GM12891 (cell line): ENCODE measurements at places on chromosomes 2 and 18.
A peak's percentile ranks its signal among the peaks of the same experiment; 100 is the strongest.

- no peak for DNase-seq
These were observed 21.9 kb downstream of the CHMP3 start for GRCh38 chr2:86541334-86541733.

- DNase-seq, result no peak
These were observed 24.3 kb downstream of the HEATR5B start for GRCh38 chr2:37059841-37060240.

- DNase-seq, result no peak
These were observed 111.5 kb downstream of the GALNT3 start for GRCh38 chr2:165682546-165682945.

DNA sequence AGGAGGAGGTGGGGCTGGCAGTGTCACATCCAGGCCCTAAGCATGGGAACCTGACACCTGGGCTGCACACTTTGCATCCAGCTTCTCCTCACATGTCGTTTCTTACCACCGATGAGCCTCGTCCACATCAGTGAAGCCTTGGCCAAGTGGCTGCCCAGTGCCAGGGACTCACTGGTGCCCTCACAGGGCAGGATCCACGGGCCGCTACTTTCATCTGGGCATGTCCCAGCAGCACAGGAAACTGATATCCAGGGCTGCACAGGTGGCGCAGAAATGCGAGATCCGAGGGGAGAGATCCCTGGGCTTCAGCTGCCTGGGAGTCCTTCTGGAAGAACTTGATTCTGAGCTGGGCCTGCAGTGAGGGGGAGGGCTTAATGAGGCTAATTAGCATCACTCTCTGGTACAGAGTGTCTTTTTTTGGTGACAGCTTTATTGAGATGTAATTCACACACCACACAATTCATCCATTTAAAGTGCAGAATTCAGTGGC is 291.6 kb upstream of the HDAC4 start:
- no peak for DNase-seq

DNA sequence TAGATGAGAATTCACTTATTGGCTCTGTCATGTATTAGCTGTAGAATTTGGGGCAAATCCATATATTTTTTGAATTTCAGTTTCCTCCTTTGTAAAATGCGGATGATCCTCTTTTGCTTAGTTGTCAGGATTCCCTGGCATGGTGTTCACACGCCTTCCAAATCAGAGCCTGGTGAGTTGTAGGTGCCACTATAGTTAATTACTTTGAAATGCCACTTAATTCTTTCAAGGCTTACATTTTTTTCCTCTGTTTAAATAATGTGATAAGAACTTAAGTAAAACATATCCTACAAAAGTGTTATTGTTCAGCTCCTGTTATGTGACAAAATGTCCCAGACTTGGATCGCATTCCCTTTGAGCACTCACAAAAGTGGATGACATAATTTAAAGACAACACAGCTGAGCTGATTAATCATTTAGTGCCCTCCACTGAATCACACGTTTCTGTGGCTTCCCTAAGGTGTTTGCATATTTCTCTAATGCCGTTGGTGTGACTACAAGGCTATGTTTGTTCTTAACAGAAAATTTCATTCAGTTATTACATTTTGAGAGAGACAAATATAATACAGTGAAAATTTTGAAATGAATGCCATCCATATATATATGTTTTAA is 471.2 kb upstream of the CHST9 start:
- no peak for DNase-seq

DNA sequence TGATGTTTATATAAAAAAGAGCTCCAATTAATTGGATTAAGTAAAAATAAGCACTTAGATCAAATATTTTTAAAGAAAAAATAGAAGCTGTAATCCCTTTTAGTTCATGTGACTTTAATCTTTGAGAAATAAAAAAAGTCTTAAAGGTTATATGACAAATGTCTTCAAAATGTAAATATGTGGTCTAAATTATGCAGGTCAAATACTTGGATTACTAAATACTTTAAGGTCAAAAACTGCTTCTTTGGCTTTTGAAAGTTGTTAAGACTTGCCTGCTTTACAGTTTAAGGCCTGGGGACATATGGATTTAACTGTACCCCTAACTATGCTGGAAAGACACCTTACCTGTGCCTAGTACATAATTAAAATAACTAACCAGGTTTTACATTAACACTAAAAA is 15.5 kb upstream of the PDK1 start:
- no peak for DNase-seq

DNA sequence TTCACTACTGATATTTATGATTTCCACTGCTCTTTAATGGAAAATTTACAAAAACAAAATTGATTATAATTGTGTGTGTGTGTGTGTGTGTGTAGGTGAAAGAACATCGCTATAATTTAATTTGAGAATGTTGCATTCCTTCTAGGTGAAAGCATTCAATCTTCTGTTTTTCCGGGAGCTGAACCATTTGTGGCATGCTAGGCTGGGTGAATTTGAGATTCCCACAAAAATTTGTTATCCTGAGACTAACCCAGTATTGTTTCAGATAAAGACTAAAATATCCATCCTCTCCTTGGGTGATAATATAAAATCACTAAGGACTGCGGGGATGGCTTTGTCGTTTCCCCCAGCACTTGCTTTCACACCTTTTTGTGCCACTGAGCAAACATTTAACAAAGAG is 911.2 kb upstream of the PIK3C3 start:
- DNase-seq, result no peak

DNA sequence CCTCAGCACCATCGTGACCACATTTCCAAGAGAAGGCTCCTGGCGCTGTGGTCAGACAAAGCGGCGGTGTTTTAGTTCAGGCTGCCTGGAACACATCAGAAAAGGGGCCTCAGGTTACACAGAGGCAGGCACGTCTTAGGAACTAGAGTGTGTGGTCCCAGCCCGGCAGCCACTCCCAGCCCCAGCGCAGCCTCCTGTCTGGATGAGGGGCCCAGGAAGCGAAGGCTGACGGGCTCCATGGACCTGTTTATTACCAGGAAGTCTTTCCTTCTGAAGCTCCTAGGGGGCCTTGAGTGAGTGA is 10.0 kb upstream of the GPR55 start:
- DNase-seq, result no peak

DNA sequence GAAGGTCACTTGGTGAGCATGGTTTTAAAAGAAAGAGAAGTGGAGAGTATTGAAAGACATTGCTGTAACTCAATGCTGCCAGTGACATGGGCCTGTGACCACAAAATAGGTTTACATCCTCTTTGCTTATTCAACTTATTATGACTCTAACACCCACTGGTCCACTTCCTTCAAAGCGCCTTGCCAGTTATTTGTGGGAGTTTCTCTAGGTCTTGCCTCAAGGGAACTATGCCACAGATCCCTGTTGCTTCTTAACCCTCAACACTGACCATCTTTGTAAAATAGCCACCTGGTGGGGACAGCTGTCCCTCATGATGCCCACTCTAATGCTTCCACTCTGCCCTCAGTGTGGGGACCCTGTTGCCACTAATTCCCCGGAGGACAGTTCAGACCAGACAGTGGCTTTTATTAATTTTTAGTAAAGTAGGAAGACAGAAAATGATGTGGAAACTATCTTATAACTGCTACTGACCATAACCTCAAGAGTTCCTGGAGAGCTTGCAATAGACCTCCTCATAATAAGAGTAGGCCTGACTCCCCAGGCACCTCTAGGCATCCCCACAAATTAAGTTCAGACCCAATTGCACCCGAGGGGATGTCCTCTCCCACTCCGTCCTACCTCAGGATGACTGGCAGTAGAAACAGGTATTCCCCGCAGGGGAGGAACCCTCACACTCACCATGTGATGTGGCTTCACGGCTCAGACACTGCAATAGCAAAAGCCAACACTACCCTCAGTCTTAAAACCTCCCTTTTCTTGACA is 31.3 kb upstream of the SLC25A52 start:
- DNase-seq, result peak; percentile 41

GRCh38 chr2:65663831-65664407 is 231.5 kb upstream of the SPRED2 start:
- no peak for DNase-seq

DNA sequence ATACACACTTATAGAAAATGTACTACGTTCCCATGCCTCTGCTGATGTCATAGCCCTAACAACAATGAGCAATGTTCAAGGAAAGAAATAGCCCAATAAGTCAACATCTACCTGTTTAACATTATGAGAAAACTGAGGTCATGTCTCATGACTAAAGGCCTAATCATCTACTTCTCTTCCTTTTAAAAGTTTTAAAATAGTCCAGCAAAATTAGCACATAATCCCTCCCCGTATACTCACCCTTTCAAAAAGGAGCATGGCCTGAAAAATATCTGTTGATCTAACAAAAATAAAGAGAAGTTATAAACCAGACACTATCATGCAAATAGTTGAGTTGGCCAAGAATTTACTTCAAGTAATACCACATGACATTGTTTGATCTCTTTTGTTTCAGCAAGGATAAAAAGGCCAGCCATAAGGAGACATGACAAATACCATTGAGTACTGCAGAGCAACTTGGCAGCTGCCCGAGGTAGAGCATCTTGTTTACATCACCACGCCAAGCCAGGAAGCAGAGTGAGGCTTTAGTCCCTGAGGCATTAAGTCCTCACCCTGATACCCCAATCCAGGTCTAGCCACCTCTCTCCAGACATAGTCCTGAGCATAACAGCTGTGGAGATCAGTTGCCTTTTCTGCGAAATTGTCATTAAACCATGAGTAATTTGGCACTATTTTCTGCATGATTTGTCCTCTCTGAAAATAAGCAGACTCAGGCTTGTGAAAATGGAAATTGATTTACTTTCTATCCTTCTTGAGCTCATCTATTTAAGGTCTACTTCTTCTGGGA is 137.4 kb upstream of the ETAA1 start:
- DNase-seq, result no peak

DNA sequence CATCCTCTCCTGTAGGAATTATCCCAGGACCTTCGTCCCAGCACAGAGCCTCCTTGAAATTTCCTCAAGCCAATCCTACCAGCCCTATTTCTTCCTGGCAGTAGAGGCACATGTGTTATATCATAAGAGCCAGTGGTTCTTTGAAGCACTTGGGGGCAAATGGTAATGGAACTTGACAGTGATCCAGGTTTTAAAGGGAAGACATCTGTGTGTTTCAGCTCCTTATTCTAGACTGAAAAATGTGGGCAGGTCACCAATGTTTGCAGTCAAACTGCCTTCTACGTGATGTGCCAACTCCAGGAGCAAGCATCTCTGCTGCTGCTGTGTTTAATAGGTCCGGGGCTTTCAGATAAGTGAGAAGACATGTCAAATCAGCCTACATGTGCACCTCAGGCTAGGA is 157.1 kb downstream of the GALNT14 start:
- no peak for DNase-seq

DNA sequence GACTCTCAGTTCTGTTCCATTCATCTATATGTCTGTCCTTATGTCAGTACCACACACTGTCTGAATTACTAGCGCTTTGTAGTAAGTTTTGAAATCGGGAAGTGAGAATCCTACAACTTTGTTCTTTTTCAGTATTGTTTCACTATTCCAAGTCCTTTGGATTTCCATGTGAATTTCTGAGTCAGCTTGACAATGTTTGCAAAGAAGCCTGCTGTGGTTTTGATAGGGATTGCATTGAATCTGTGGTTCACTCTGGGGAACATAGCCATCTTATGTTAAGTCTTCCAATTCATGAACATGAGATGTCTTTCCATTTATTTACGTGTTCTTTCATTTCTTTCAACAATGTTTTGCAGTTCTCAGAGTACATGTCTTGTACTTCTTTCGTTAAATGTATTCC is 15.0 kb downstream of the SLC3A1 start:
- no peak for DNase-seq

DNA sequence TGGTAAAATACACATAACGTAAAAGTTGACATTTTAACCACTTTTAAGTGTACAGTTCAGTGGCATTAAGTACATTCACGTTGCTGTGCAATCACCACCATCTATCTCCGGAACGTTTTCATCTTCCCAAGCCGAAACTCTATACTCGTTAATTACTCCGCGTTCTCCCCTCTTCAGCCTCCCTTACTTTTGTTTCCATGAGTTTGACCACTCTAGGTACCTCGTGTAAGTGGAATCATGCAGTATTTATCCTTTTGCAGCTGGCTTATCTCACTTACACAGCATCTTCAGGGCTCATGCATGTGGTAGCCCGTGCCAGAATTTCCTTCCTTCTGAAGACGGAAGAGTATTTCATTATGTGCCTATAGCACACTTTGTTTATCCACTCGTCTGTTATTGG is 225.2 kb downstream of the SLC4A3 start:
- DNase-seq, result no peak

DNA sequence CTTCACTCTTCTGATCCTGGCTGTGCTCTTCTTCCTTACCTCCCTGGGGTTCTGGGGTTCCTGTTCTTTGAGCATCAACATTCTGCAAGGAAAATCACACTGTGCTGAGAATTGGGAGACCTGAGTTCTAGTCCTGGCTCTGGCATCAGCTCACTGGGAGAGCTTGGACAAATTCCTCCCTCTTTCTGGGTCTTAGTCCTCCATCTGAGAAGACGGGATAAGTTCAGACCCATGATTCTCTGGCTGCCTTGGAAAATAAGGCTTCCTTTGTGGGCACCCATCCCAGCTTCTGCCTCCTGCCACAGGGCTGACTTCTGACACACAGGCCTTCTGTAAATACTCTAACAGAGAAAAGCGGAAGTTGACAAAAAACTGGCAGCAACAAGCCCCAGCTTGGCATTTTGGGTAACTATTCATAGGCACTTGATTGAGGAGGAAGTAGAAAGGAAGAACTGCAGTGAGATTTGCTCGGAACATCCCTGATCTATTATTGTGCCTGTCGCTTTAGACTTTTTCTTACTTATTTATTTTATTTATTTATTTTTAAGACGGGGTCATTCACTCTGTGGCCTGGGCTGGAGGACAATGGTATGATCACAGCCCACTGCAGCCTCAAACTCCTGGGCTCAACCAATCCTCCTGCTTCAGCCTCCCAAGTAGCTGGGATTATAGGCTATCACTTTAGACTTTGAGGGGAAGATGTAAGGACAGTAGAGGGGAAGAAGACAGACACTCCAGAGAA is 7.9 kb downstream of the PCBP1 start:
- DNase-seq, result no peak

DNA sequence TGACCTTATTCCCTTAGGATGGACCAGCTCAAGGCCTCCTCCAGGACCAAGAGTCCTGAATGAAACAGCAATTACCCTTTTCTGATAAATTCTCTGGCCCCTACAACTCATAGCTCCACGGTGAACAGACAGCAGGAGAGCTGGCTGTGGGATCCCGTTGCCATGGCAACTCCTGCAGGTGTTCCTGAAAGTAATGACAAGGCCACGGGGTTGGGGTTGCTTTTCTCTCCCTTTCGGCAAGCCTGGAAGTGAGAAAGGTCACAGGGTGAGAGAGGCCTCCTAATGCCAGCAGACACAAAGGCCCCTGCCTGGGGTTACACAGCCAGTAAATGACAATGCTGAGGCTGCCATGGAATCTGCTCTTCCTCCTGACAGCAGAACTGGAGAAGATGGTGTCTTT is 403.0 kb downstream of the NBAS start:
- no peak for DNase-seq

GRCh38 chr18:23650968-23651927 is 11.5 kb downstream of the ANKRD29 start:
- DNase-seq, result no peak
